ENCODE measurements at places on chromosomes 4 and X.

GRCh38 chr4:78644744-78645330, 93.3 kb downstream of the ANXA3 start:
- no peak for DNase-seq
- H3K27me3 ChIP-seq = peaks cover 14% of the 10 kb centered on the region
- no peak overlapping the region for H3K27ac ChIP-seq

- peaks cover 58% of the 10 kb centered on the region for H3K4me1 ChIP-seq
- H3K36me3 ChIP-seq = peaks cover 28% of the 10 kb centered on the region
- H3K27ac ChIP-seq = no peak overlapping the region
- DNase-seq = no peak
Observed at GRCh38 chr4:39933671-39934590, 43.8 kb downstream of the PDS5A start.

GRCh38 chrX:132750331-132751062, 207.9 kb downstream of the HS6ST2 start:
- no peak overlapping the region for H3K4me3 ChIP-seq
- no peaks in the 10 kb centered on the region for H3K36me3 ChIP-seq
- no peaks in the 10 kb centered on the region for H3K27me3 ChIP-seq
- H3K4me1 ChIP-seq = peaks cover 8% of the 10 kb centered on the region
- no peak overlapping the region for H3K27ac ChIP-seq

GRCh38 chr4:117164338-117164737, 79.0 kb upstream of the TRAM1L1 start:
- no peaks in the 10 kb centered on the region for H3K4me1 ChIP-seq
- no peaks in the 10 kb centered on the region for H3K27me3 ChIP-seq
- DNase-seq = no peak
- no peaks in the 10 kb centered on the region for H3K36me3 ChIP-seq
- H3K27ac ChIP-seq = no peak overlapping the region

GRCh38 chr4:33930497-33930896, 2313.8 kb downstream of the ARAP2 start:
- no peaks in the 10 kb centered on the region for H3K36me3 ChIP-seq
- no peak for DNase-seq
- H3K4me1 ChIP-seq = no peaks in the 10 kb centered on the region

DNA sequence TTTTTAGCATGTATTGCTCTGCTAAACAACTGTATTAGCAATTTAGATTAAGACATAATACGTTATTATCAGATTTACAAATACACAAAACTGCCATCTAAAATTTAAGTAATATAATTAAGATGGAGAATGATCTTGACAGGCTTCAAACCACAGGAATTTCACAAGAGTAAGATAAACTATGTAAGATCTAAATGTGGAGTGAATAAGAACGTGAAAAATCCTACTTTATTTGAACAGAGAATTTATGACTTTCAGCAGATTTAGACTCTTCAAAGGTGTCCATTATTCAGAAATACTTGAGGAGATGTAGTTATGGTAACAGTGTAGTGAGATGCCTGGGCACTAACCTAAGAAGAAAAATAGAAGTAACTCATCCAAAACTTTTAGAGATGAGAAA, 73.2 kb downstream of the SLC4A4 start:
- no peaks in the 10 kb centered on the region for H3K27me3 ChIP-seq
- H3K36me3 ChIP-seq = no peaks in the 10 kb centered on the region
- no peak overlapping the region for H3K4me3 ChIP-seq
- no peak overlapping the region for H3K27ac ChIP-seq
- DNase-seq = no peak
- no peaks in the 10 kb centered on the region for H3K4me1 ChIP-seq

- H3K4me3 ChIP-seq = no peak overlapping the region
- no peaks in the 10 kb centered on the region for H3K27me3 ChIP-seq
- DNase-seq = no peak
Observed at GRCh38 chr4:125849869-125850268, 535.1 kb downstream of the FAT4 start.

- H3K4me1 ChIP-seq = no peaks in the 10 kb centered on the region
- DNase-seq = no peak
- H3K36me3 ChIP-seq = no peaks in the 10 kb centered on the region
- peaks cover 28% of the 10 kb centered on the region for H3K27me3 ChIP-seq
- H3K27ac ChIP-seq = no peak overlapping the region
Observed at GRCh38 chr4:14867847-14868246, 134.4 kb upstream of the CPEB2 start.

DNA sequence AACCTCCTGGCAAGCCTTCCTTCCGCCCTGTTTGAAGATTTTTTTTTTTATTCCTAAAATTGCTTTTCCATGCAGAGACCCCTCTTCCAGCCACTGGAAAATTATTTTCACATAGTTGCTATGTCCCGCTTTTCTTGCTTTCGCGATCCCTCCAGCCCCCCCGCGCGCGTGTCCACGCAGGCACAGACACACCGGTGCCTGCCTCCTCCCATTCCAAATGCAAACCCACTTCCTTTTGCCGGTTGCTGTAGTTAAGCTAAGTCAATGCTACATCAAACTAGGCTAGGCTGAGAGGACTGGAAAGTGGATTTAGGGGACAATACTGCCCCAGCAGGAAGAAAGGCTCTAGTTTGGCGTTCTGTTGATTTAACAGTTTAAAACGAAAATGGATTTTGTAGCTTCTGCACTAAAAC, 111.0 kb downstream of the DHX15 start:
- peaks cover 46% of the 10 kb centered on the region for H3K4me1 ChIP-seq
- peak overlapping the region; percentile 87 for H3K4me3 ChIP-seq
- H3K36me3 ChIP-seq = peaks cover 19% of the 10 kb centered on the region

DNA sequence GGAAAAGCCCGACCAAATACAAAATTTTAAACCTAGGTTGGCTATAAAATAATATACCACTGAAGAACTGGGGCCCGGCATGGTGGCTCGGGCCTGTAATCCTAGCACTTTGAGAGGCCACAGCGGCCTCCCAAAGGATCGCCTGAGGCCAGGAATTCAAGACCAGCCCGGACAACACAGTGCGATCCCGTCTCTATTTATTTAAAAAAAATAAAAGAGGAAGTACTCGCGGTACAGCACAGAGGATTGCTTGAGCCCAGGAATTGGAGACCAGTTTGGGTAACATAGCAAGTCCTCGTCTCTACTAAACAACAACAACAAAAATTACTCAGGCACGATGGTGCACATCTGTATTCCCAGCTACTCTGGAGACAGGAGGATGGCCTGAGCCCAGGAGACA, 44.8 kb upstream of the CDKN2AIP start:
- H3K4me1 ChIP-seq = peaks cover 13% of the 10 kb centered on the region
- peaks cover 12% of the 10 kb centered on the region for H3K27me3 ChIP-seq
- no peak for DNase-seq
- H3K36me3 ChIP-seq = no peaks in the 10 kb centered on the region

DNA sequence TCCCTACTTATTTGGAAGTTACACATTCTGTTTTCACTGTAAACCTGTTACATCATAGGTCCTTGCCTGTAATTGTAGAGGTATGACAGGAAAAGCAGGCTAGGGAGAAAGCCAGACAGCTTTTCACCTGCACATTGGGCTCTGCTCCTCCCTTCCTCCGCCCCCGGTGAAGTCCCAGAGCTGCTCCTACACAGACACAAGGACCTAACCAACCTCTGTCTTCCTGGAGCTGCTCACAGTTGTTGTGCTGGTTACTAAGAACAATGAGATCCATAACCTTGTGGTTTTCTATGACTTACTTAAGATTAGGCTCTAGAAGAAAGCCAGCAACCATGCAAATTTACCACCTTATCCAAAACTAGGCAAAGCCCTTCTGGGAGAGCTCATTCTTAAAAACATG, 40.0 kb downstream of the MOSPD2 start:
- H3K27me3 ChIP-seq = no peaks in the 10 kb centered on the region
- H3K27ac ChIP-seq = no peak overlapping the region
- H3K4me1 ChIP-seq = no peaks in the 10 kb centered on the region
- no peak overlapping the region for H3K4me3 ChIP-seq
- peaks cover 20% of the 10 kb centered on the region for H3K36me3 ChIP-seq

- peaks cover 30% of the 10 kb centered on the region for H3K4me1 ChIP-seq
- no peak for DNase-seq
- H3K4me3 ChIP-seq = peak overlapping the region; percentile 78
- peak overlapping the region; percentile 84 for H3K27ac ChIP-seq
Observed at GRCh38 chr4:48129307-48130014, 4.6 kb downstream of the TXK start.

GRCh38 chr4:119897260-119897659, 169.4 kb downstream of the MAD2L1 start:
- no peak for DNase-seq
- peaks cover 1% of the 10 kb centered on the region for H3K36me3 ChIP-seq
- H3K27ac ChIP-seq = no peak overlapping the region
- H3K4me3 ChIP-seq = no peak overlapping the region
- H3K27me3 ChIP-seq = no peaks in the 10 kb centered on the region

- no peak overlapping the region for H3K27ac ChIP-seq
- H3K27me3 ChIP-seq = peaks cover 13% of the 10 kb centered on the region
- no peak for DNase-seq
Observed at GRCh38 chr4:10521424-10521823, 64.2 kb upstream of the ZNF518B start.

DNA sequence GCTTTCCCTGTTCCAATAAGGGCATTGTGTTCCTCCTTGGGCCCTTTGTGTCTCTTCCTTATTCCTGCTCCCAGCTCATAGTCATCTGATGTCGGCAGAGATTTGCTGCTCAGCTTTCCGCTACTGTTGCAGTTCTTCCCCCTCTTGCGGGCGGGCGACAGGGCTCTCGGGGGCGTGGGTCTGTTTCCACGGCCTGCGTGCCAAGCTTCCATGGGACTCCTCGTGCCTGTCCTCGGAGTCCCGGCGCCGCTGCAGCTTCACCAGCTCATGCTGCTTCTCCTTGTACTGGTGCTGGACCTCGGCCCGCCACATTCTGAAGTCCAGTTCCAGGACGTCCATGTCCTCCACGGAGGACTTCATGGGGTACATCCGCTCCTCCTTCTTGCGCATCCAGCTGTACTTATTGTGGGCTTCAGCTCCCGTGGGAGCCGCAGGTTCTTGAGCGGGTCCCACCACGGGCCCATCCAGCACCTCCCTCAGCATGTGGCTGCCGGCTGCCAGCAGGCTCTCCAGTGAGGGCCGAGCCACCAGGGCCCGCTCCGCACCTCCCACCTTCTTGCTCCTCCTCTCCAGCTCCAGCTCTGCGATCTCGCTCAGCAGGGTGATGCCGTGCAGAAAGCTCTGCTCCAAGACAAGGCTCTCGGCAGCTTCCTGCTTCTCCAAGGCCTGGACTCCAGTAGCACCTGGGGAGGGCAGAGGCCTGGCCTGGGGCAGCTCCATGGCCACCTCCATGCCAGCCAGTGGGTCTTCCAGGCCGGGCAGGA, 74.1 kb upstream of the UCP1 start:
- no peaks in the 10 kb centered on the region for H3K36me3 ChIP-seq
- DNase-seq = no peak
- peaks cover 1% of the 10 kb centered on the region for H3K27me3 ChIP-seq
- H3K27ac ChIP-seq = no peak overlapping the region

GRCh38 chr4:2412534-2412884, 5.9 kb downstream of the ZFYVE28 start:
- no peak for DNase-seq
- no peaks in the 10 kb centered on the region for H3K27me3 ChIP-seq
- H3K4me1 ChIP-seq = peaks cover 63% of the 10 kb centered on the region
- peak overlapping the region; percentile 78 for H3K4me3 ChIP-seq

- peaks cover 5% of the 10 kb centered on the region for H3K36me3 ChIP-seq
- H3K27ac ChIP-seq = no peak overlapping the region
- no peak for DNase-seq
- no peak overlapping the region for H3K4me3 ChIP-seq
- peaks cover 27% of the 10 kb centered on the region for H3K4me1 ChIP-seq
Observed at GRCh38 chr4:48116582-48116981, 17.5 kb downstream of the TXK start.

DNA sequence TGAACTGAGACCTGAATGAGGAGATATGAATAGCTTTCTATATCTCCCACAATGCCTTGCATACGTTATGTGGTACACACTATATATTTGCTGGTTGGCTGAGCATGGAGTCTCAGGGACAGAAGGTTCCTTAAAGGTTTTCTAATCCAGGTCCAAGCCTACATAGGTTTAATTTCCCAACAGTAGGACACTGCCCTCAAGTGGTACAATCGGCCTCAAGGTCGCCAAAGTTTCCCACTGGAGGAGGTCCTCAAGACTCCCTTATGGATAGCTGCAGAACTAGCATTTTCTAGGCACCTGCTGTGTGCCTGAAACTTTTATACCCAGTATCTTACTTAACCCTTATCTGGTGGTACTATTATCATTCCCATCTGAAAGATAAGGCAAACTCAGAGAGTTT, 21.0 kb upstream of the EFNB1 start:
- no peak overlapping the region for H3K4me3 ChIP-seq
- no peaks in the 10 kb centered on the region for H3K4me1 ChIP-seq
- H3K36me3 ChIP-seq = no peaks in the 10 kb centered on the region

GRCh38 chr4:104446431-104447278, 48.0 kb downstream of the CXXC4 start:
- no peaks in the 10 kb centered on the region for H3K27me3 ChIP-seq
- DNase-seq = no peak
- no peak overlapping the region for H3K27ac ChIP-seq
- H3K4me3 ChIP-seq = no peak overlapping the region
- H3K36me3 ChIP-seq = no peaks in the 10 kb centered on the region

DNA sequence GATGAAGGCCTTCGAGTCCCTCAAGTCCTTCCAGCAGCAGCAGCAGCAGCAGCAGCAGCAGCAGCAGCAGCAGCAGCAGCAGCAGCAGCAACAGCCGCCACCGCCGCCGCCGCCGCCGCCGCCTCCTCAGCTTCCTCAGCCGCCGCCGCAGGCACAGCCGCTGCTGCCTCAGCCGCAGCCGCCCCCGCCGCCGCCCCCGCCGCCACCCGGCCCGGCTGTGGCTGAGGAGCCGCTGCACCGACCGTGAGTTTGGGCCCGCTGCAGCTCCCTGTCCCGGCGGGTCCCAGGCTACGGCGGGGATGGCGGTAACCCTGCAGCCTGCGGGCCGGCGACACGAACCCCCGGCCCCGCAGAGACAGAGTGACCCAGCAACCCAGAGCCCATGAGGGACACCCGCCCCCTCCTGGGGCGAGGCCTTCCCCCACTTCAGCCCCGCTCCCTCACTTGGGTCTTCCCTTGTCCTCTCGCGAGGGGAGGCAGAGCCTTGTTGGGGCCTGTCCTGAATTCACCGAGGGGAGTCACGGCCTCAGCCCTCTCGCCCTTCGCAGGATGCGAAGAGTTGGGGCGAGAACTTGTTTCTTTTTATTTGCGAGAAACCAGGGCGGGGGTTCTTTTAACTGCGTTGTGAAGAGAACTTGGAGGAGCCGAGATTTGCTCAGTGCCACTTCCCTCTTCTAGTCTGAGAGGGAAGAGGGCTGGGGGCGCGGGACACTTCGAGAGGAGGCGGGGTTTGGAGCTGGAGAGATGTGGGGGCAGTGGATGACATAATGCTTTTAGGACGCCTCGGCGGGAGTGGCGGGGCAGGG, 568 bp downstream of the HTT start:
- H3K4me1 ChIP-seq = peaks cover 28% of the 10 kb centered on the region
- H3K4me3 ChIP-seq = peak overlapping the region; percentile 90
- H3K27me3 ChIP-seq = no peaks in the 10 kb centered on the region

- peak overlapping the region; percentile 76 for H3K27ac ChIP-seq
- H3K4me1 ChIP-seq = peaks cover 51% of the 10 kb centered on the region
Observed at GRCh38 chr4:48778431-48779094, 1.5 kb downstream of the FRYL start.

GRCh38 chrX:119374736-119375135, 24.4 kb upstream of the SLC25A43 start:
- no peaks in the 10 kb centered on the region for H3K4me1 ChIP-seq
- no peak overlapping the region for H3K27ac ChIP-seq
- no peaks in the 10 kb centered on the region for H3K36me3 ChIP-seq
- peaks cover 24% of the 10 kb centered on the region for H3K27me3 ChIP-seq
- H3K4me3 ChIP-seq = no peak overlapping the region

GRCh38 chr4:60885011-60885410, 315.1 kb upstream of the ADGRL3 start:
- H3K4me1 ChIP-seq = no peaks in the 10 kb centered on the region
- no peak overlapping the region for H3K27ac ChIP-seq
- H3K4me3 ChIP-seq = no peak overlapping the region
- H3K36me3 ChIP-seq = no peaks in the 10 kb centered on the region

Measured in central memory CD8-positive, alpha-beta T cell (primary cell).